Esophagus muscularis mucosa (tissue), 4 donors: ENCODE measurements at places on chromosomes 16 and 17.
A peak's percentile ranks its signal among the peaks of the same experiment; 100 is the strongest.

DNA sequence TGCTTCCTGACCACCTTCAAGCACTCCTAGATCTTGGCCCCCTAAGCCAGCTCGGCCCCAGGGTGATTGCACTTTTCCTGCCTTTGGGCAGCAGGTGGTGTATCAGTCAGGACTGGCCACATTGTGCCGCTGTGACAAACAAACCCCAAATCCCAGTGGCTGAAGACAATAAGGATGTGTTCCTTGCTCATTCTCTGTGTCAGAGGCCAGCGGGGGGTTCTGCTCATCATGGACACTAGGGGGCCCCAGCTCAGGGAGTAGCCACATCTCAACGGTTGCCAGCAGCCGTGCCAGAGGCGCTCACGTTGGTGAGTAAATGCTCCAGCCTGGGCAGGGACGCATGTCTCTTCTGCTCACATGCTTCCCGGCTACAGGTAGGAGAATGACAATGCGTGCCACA, 60.4 kb downstream of the ZDHHC7 start:
- DNase-seq = no peak

DNA sequence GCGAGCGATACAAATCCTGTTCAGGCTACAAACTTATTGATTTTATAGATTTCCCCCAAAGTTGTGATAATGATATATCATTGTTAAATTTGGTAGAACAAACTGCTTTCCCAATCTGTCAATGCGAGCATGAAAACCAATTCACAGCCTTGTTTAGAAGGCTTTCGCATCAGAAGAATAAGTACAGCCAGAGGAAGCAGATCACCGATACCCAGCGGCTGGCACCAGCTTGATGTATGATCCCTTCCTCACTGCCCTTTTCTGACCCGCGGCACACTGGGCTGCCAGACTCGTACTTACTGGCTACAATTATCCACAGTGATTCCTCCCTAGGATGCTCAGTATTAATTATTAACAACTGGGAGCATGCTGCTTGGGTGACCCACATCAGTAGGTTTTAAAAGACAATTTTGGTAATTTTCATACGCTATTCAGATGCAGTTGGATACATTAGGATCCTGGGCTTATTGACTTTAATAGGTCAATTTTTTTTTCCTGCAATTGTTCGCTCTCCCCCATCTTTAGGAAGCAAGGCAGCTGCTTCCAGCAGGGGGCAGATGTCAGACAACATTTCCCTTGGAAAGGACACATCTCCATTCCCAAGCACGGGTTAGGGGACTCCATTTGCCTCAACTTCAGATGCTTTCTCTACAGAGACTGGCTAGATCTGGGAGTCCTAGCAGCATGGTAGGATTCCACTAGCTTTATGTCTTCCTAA, 582.7 kb upstream of the PSMD7 start:
- peak; percentile 66 for DNase-seq

DNA sequence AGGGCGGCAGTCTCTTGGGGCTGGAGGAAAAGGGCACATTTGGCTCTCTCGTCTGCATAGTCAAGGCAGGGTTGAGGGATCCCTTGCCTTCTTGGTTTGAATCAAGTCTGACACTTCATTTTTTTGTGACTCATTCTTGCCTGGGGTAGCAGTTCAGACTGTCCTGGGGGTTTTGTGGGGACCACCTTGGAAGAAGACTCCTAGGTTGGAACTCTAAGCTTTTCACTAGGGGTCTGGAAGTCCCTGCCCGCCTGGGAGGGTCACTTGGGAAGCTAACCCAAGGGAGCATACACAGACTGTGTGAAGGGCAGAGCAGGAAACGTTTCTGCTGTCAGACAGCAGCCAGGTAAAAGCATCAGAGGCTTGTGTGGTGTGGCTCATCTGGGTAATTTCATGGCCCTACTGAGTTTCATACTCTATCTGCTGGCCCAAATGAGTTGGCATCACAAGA, 11.3 kb downstream of the YPEL2 start:
- no peak for DNase-seq

- DNase-seq = no peak
Observed at GRCh38 chr17:58352596-58353388, 791 bp upstream of the SUPT4H1 start.

GRCh38 chr16:56771558-56772279, 41.8 kb downstream of the NUP93 start:
- no peak for DNase-seq

- DNase-seq = no peak
Observed at GRCh38 chr16:10625595-10626357, 45.4 kb upstream of the EMP2 start.
